Placental epithelial cell (primary cell): ENCODE measurements at places on chromosomes 2 and 18. TPM values are rescaled to one million over a fixed set of nuclear protein-coding genes. Genes with fewer than 3 reads are reported as not detected.

BUB1 gene
- 9.8 and 11.5 TPM in 2 replicates for total RNA-seq

ANO7 gene
- under 0.01 TPM in 1 of 2 replicates, not detected in the other for total RNA-seq

ANTXR1 gene
- total RNA-seq, result 21.9 and 22.8 TPM in 2 replicates

CTLA4 gene
- total RNA-seq, result not detected in 2 replicates

SERPINB10 gene
- not detected in 2 replicates for total RNA-seq

SPOPL gene
- total RNA-seq, result 12.6 and 13.4 TPM in 2 replicates

LOXL3 gene
- 0.39 TPM in 1 of 2 replicates, not detected in the other for total RNA-seq

SLC4A3 gene
- total RNA-seq, result 5.9 and 6.8 TPM in 2 replicates

NDC80 gene
- total RNA-seq, result 6.3 and 7.9 TPM in 2 replicates

RAMP1 gene
- 2.4 and 3.6 TPM in 2 replicates for total RNA-seq

SCG2 gene
- total RNA-seq, result 0.33 and 3.1 TPM in 2 replicates

LGALSL gene
- total RNA-seq, result 2.7 and 3.1 TPM in 2 replicates

TFCP2L1 gene
- total RNA-seq, result under 0.01 and 0.11 TPM in 2 replicates

HTR2B gene
- total RNA-seq, result under 0.01 TPM in 1 of 2 replicates, not detected in the other

C1GALT1C1L gene
- total RNA-seq, result 1.2 and 1.3 TPM in 2 replicates

BOLL gene
- total RNA-seq, result not detected in 2 replicates

PRSS56 gene
- total RNA-seq, result not detected in 2 replicates

TBR1 gene
- not detected in 2 replicates for total RNA-seq

GKN1 gene
- total RNA-seq, result not detected in 2 replicates

SNORC gene
- total RNA-seq, result 0.33 and 0.79 TPM in 2 replicates

HOXD9 gene
- total RNA-seq, result not detected in 2 replicates

ZNF519 gene
- 3.8 and 7.9 TPM in 2 replicates for total RNA-seq

SNTG2 gene
- total RNA-seq, result 1.2 TPM in 1 of 2 replicates, not detected in the other

EN1 gene
- total RNA-seq, result not detected in 2 replicates

ITGA4 gene
- 0.79 TPM in 1 of 2 replicates, not detected in the other for total RNA-seq

FSIP2 gene
- total RNA-seq, result 2.4 and 2.6 TPM in 2 replicates

UPP2 gene
- not detected in 2 replicates for total RNA-seq

UCN gene
- total RNA-seq, result 0.22 and 2.0 TPM in 2 replicates

GALNT5 gene
- total RNA-seq, result 9.0 and 16.5 TPM in 2 replicates

OXER1 gene
- 1.1 and 2.0 TPM in 2 replicates for total RNA-seq

GPR35 gene
- total RNA-seq, result 0.22 and 0.39 TPM in 2 replicates

TRAK2 gene
- total RNA-seq, result 33.8 and 51.0 TPM in 2 replicates

VIT gene
- total RNA-seq, result 0.39 TPM in 1 of 2 replicates, not detected in the other

LCLAT1 gene
- total RNA-seq, result 5.9 and 22.2 TPM in 2 replicates

CCDC141 gene
- total RNA-seq, result not detected in 2 replicates

C2orf78 gene
- not detected in 2 replicates for total RNA-seq

ALPP gene
- 3.9 and 19.2 TPM in 2 replicates for total RNA-seq

LIPT1 gene
- 2.4 and 3.0 TPM in 2 replicates for total RNA-seq

DTNA gene
- total RNA-seq, result 0.11 and 0.39 TPM in 2 replicates

SLC9A2 gene
- total RNA-seq, result under 0.01 TPM in 2 replicates

LYPD6B gene
- 8.0 and 9.4 TPM in 2 replicates for total RNA-seq

PLCL1 gene
- under 0.01 and 0.11 TPM in 2 replicates for total RNA-seq

ALLC gene
- total RNA-seq, result not detected in 2 replicates

LYG2 gene
- not detected in 2 replicates for total RNA-seq

HMSD gene
- total RNA-seq, result not detected in 2 replicates

LAPTM4A gene
- 316 and 372 TPM in 2 replicates for total RNA-seq

HOXD13 gene
- not detected in 2 replicates for total RNA-seq

CNRIP1 gene
- under 0.01 TPM in 1 of 2 replicates, not detected in the other for total RNA-seq

NETO1 gene
- not detected in 2 replicates for total RNA-seq

SCYGR4 gene
- total RNA-seq, result not detected in 2 replicates

GCG gene
- total RNA-seq, result 0.39 TPM in 1 of 2 replicates, not detected in the other

RAX gene
- not detected in 2 replicates for total RNA-seq
